Left lobe of liver (tissue), 2 donors: ENCODE measurements at places on chromosomes 2 and 18. TPM values are rescaled to one million over a fixed set of nuclear protein-coding genes. Genes with fewer than 3 reads are reported as not detected.

RAD51AP2 gene
- total RNA-seq, result 0.30 TPM

CD207 gene
- total RNA-seq, result not detected

DTNA gene
- 1.6 TPM for total RNA-seq

TMEM17 gene
- 0.50 TPM for total RNA-seq

MBOAT2 gene
- 0.91 TPM for total RNA-seq

IL37 gene
- not detected for total RNA-seq

DNA sequence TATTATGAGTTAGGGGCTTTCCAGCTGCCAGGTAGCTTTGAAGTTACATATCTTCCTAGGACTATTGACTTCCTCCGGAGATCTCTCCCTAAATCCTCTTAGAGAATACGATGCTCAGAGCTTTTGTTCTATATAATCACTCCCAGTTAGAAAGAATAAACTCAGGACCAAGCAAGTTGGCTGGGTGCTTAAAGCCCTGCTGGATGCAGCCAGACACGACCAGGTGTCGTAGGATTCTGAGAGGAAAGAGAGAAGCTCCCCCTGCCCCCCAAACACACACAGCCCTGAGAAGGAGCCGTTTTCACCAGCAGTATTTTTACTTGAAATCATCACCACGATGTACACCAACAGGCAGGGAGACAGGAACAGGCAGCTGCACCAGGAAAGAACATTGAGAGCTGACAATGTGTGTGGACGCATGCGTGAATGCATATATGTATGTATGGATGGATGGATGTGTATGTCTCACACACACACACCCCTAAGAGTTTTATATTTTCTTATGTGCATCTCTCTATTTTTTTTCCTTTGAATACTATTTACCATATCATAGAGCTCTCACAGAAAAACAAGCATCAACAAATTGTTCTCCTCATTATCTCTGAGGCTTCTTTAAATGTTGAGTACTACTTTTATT is 382.6 kb downstream of the EPHA4 start:
- DNase-seq, result no peak

GRCh38 chr2:68032702-68033101 is 30.1 kb downstream of the C1D start:
- no peak for DNase-seq

- DNase-seq, result no peak
Observed at GRCh38 chr2:69154106-69154505, 141.1 kb downstream of the ANTXR1 start.

GRCh38 chr18:34639687-34640086 is 70.4 kb upstream of the DTNA start:
- no peak for DNase-seq

GRCh38 chr2:239805043-239805329 is 220.2 kb downstream of the NDUFA10 start:
- no peak for DNase-seq

GRCh38 chr2:173571021-173571821 is 216.5 kb downstream of the CDCA7 start:
- no peak for DNase-seq
